AG09309 (cell line): ENCODE measurements at places on chromosomes 11 and 22.

- no peak for DNase-seq
These were observed 75.8 kb downstream of the PDE2A start for GRCh38 chr11:72598466-72598865.

- DNase-seq: no peak
These were observed 2.6 kb downstream of the HDAC10 start for GRCh38 chr22:50248196-50249081.

DNA sequence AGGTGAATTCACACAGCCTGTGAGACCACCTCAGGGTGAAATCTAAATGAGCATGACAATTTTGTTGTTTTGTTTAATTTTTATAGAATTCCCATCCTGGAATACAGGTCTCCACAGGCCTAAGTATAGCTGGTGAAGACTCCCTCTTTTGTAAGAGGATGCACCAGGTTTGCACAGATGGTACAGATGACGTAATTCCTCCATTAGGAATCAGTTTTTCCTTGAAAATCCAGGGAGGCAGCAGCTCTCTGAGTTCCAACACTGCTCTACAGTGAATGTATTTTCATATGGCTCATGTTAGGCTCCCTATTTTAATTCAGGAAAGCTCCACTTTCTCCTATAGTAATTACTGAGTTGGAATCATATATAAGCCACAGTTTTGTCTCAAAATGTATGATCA is 47.2 kb downstream of the USP28 start:
- no peak for DNase-seq

DNA sequence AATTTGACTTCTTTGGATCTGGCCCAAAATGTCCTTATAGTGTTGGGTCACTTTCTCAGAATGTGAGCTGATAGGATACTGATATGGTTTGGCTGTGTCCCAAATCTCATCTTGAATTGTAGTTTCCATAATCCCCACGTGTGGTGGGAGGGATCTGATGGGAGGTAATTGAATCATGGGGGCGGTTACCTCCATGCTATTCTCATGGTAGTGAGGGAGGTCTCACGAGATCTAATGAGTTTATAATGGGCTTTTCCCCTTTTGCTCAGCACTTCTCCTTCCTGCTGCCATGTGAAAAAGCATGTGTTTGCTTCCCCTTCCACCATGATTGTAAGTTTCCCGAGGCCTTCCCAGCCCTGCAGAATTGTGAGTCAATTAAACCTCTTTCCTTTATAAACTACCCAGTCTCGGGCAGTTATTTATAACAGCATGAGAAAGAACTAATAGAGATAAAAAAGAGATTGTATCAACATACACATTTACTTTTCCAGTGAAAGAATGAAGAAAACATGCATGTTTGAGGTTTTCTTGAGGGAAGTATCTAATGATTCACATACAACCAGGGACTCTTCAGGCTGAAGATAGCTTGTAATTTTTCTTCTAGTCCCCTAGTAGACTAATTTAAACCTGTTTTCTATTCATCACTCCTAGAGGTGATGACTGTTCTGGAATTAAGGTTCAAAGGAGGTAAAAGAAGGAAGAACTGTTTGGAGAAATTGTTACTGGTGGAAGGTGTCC is 17.3 kb upstream of the CSTF3 start:
- DNase-seq: no peak

GRCh38 chr11:128828350-128828749 is 38.7 kb downstream of the KCNJ1 start:
- no peak for DNase-seq
